Fibroblast of skin of back (primary cell): ENCODE measurements at places on chromosomes 7 and 10.

DNA sequence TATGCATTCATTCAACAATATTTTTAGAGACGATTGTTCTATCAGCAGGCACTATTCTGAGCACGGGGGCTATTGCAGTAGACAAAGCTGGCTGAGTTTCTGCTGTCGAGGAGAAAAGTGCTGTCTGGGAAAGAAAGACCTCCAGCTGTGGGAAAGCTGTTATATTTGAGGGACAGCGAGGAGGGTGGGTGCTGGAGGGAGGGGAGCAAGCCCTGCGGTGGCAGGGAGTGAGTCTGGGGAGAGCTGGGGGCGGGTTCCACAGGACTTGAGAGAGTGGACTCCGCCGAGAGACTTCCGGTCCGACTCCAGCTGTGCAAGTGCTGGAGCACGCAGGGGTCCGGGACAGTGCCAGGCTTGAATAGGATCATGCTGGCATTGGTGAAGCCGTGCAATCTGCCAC is 602.1 kb upstream of the FOXK1 start:
- no peak for DNase-seq

GRCh38 chr10:24982319-24983112 is 30.1 kb upstream of the PRTFDC1 start:
- no peak for DNase-seq

GRCh38 chr7:121023683-121024511 is 35.4 kb downstream of the CPED1 start:
- DNase-seq = no peak

- DNase-seq = peak; percentile 69
These were observed 44.3 kb upstream of the ZC3HAV1 start for GRCh38 chr7:139153832-139154231.

- no peak for DNase-seq
These were observed 170.0 kb downstream of the IMMP2L start for GRCh38 chr7:111392294-111392693.
